ENCODE measurements at places on chromosomes 1 and 21.

- no peak for DNase-seq
These were observed 98.5 kb downstream of the CDC42BPA start for GRCh38 chr1:227219715-227220292.

DNA sequence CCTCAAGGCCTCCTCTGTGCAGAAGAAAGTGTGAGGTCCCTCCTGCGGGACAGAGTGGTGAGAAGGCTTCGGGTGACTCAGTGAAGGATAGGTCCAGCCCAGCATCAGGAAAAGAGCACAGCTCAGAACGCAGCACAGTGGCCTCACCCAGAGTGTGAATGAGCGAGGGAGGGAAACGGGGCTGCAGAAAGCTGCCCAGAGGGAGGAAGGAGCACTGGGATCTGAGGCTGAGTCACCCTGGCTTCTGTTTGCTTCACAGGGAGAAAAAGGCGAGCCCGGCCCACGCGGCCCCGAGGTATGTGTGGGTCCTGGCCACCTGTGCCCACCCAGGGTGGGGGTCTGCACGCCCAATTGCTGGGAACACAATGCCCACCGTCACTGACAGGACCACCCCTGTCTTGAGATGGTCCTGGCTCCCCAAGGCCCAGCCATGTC is 24.3 kb downstream of the COL6A2 start:
- DNase-seq: no peak

- DNase-seq: no peak
These were observed 16.6 kb upstream of the AJAP1 start for GRCh38 chr1:4637616-4638344.

GRCh38 chr1:201536558-201536957 is 2.4 kb upstream of the NAV1 start:
- DNase-seq: no peak

GRCh38 chr1:153848805-153849204 is 73.6 kb downstream of the SLC27A3 start:
- no peak for DNase-seq

GRCh38 chr1:219664310-219665029 is 51.6 kb upstream of the ZC3H11B start:
- DNase-seq: no peak

GRCh38 chr1:247336390-247336789 is 4.7 kb upstream of the ZNF496 start:
- no peak for DNase-seq

DNA sequence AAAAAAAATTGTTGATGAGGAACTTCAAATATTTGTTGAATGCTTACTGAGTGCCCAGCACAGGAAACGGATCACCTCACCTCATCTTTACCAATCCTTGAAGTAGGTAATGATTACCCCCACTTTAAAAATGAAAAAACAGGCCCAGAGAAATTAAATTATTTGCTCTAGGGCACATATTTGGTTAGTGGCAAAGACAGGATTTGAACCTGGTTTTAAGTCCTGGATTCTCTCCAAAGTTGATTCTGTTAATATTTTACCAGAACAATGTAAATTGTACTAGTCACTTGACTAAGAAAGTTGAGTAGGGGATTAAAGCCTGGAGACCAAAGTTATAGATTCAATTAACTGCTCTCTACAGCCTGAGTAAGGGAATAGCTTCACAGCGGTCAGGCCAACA is 97.9 kb downstream of the GIPC2 start:
- DNase-seq: no peak

DNA sequence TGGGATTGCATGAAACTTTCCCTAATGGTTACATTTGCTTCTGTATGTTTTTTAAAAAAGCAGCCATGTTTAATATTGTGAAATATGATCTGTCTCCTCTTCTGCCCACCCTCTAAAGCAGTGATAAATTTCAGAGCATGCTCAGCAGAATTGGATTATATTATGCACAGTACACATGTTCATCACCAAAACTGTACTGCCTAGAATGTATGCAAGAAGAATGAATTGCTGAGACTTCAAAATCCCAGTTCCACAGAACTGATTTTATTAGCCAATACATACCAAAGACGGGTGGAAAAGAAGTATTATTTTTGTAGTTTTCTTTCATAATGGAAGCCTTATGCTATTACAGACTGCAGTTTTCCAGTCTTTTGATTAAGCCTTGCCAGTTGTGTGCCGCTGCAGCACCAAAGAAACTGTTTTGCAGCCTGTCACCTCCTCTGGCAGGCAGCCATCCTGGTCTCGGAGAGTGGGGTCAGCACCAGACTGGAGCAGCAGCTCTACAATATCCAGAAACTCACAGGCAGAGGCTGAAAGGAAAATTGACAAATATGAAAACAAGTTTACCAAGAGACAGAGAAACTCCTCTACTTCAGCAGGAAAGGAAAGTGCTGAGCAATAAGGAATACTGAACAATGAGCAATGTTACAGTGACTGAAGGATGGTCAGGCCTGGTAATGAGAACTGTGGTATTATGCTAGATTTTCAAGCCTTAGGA is 58.1 kb downstream of the LHX4 start:
- no peak for DNase-seq

- no peak for DNase-seq
These were observed 263.8 kb downstream of the PTPRC start for GRCh38 chr1:198902655-198903054.

DNA sequence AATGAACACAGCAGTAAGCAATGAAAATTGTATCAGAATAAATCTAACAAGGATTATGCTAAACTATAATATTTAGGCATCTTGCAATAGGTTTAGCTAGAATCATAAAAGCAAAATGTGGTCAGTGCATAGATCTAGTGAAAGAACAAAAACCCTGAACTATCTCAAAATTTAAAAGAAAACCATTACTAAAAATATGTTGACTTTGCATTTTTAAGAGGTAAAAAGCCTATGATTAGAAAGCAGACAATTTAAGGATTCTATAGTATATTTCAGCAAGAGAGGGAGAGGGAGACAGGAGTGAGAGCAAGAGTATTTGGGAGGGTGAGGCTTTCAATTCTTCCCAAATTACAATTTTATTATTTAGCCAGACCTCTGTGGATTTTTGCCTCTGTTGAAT is 219.4 kb downstream of the TTLL7 start:
- no peak for DNase-seq

DNA sequence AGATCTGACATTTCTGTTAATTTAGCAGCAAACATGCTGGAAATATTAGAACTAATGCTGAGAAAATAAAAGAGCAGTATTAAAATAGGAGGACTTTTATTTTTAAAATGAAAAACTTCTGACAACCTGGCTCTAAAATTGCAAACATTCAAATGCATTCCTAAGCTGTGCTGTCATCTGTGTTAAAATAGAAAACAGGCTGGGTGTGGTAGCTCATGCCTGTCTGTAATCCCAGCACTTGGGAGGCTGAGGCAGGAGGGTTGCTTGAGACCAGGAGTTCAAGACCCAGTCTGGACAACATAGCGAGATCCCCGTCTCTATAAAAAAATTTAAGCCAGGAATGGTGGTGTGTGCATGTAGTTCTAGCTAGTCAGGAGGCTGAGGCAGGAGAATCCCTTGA is 44.6 kb downstream of the MIGA1 start:
- no peak for DNase-seq

DNA sequence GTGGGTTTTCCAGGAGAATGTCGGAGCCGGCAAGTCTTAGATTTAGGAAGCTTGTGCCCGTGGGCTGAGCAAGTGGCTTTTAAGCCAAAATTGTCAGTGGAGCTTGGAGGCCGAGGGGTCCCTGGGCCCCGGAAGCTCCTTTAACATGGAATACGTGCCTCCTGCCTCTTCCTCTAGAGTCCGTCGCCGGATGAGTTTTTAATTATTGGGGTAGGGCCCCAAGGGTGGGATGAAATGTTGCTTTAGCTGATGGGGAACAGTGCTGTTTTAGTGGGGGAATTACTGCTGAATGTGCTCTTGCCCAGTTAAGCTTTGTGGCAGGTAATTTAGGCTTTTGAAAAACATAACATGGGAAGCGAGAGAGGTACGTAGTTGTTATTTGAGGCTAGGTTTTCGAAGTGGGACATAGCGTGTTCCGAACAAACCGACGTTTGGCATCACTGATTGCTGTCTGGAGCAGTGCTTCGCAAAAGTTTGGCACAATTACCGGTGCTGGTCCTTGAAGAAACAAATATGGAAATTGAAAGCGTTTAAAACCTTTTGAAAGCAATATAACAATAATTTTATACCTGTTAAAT is 786 bp downstream of the RPL5 start:
- DNase-seq: no peak

DNA sequence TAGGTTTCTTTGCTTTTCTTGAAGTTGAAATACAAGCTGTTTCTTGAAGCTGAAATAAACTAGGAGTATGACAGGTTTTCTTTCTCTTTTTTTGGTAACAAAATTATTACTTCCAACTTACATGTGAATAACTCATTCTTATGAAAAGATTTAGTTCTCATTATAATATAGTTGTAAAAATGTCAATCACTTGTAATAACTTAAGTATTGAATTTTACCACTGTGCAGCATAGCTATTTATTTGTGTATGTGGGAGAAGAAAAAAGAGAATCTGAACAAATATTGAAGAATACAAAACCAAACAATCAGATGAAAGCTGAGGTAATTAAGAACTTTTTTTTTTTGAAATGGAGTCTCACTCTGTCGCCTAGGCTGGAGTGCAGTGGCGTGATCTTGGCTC is 11.1 kb downstream of the CLIC4 start:
- no peak for DNase-seq

GRCh38 chr1:163290025-163290640 is 31.6 kb upstream of the NUF2 start:
- DNase-seq: no peak

DNA sequence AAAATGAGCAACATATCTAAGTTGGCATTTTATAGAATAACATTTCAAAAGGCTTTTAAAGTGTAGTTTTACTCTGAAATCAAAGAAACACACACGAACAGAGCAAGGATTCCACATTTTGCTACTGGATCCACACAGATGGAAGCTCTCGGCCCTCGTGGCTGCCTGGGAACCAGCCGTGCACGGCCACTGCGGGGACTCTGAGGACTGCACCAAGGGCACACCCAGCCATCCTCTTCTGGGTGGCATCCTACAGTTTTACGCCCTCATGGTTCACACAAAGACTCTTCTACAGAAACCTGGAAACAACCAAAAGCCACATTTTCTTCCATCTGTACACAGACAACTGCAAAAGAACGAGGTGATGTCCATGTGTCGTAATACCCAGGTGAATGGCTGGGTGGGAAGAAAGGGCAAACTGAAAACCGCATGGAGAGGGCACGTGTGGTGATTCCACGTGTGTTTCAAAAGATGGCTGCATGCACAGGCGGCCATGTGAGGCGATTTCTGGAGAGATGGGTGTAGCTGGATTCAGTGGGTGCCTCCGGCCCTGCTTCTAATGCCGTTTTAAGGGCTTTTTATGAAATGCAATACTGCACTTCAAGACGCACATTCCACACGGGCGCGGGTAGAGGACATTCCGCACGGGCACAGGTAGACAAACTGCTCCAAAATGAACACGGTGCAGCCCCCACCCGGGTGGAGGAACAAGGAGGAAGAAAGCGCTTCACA is 8.1 kb downstream of the POFUT2 start:
- no peak for DNase-seq

- DNase-seq: no peak
These were observed 210.4 kb downstream of the KCNK2 start for GRCh38 chr1:215292932-215293331.

DNA sequence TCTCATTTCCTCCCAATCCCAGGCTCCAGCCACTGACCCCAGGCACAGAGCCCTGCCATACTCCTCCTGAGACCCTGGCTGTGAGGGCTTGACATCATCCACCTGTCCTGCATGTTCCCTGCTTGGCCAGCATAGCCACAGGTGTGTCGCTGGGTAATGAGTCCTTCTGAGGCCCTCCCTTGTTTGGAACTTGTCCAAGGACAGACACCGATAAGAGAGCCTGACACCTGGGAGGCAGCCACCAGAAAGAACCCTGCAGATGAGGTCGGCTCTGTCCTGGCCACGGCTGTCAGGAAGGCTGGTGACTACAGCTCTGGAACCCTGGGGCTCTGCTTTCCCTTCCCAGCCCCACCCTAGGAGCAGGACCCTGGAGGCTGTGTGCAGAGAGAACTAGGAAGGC is 34.6 kb downstream of the TMEM63A start:
- no peak for DNase-seq

DNA sequence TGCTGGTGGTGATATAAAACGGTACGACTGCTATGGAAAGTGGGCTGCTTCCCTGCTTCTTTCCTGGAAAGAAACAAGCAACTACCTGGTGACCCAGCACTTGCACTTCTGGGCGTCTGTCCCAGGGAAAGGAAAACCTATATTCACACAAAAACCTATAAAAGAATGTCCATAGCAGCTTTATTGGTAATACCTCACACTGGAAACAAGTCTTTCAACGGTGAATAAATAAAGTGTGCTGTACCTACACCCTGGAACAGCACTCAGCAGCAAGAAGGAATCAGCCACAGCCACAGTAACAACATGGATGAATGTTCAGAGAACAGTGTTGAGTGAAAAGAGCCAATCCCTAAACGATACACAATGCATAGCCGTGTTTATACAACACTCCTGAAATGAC is 19.9 kb downstream of the SLC19A1 start:
- no peak for DNase-seq

- no peak for DNase-seq
These were observed 44.3 kb upstream of the HPDL start for GRCh38 chr1:45282351-45282750.

- no peak for DNase-seq
These were observed 168.4 kb downstream of the FASLG start for GRCh38 chr1:172827301-172827700.

- no peak for DNase-seq
These were observed 1004.9 kb upstream of the NCAM2 start for GRCh38 chr21:19993268-19993667.

DNA sequence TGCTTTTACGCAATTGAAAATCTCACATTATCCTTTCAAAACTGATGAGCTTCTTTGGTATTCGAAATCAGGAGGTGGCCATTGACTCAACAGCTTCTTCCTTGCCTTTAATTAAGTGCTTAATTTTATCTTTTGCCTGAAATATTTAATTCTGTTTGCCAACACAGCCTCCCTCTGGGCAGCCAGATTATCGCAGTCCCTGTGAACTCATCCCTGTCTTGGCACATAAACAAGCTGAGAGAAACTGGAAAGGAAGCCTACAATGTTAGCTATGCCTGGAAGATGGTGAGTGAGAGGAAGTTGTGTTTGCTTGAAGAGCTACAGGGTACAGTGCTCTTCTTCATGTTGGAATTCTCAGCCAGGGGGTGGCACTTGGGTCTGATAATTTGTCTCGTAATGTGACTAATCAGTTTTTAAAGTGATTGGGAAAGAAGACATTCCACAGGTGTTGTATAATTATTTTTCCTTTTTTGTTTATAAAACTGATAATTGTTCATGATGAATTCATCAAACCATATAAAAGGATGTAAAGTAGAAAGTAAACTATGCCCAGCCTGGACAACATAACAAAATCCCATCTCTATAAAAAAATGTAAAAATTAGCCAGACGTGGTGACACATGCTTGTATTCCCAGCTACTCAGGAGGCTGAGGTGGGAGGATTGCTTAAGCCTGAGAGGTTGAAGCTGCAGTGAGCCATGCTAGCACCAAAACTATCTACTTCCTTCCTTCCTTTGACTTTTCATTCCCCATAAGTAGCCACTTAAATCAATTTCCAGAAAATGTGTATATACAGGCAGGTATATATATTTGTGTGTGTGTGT is 90.1 kb upstream of the RAVER2 start:
- DNase-seq: no peak

GRCh38 chr1:1356166-1356795 is 2.1 kb downstream of the MXRA8 start:
- DNase-seq: no peak

GRCh38 chr21:30502041-30502440 is at the start of gene KRTAP19-5:
KRTAP19-5 (minus strand) TSS chr21:30502141; CDS start chr21:30502090, 51 bp downstream.
- DNase-seq: no peak
